Amygdala (tissue), 56 donors: ENCODE measurements at places on chromosomes 13 and 19.

DNA sequence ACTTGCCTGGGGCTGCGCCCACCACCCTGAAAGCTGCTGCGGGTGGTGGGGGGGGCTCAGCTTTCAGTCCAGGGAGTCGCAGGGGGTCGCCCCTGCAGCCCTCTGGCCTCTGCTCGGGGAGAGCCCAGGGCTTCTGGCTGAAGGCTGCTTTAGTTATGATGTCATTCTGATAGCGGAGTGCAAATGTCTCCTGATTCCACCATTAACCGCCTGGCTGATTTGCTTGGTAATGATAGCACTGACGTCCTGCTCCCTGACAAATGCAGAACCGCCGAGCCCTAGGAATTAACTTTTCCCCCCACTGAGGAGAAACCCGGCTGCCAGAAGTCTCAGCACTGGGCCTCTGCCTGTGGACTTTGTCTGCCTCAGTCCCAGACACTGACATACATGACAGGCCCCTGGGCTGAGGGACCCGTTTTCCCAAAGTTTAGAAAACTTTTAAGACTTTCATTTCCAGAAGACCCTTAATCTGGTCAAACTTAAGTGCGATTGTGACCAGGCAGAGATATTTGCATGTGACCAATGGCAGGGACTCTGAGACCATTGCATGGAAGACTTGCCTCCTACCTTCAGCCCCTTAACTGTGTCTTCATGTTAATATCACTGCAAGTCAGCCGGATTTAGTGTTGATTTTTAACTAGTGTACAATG lies 142.5 kb upstream of the ZNF536 start:
- no peak for DNase-seq

DNA sequence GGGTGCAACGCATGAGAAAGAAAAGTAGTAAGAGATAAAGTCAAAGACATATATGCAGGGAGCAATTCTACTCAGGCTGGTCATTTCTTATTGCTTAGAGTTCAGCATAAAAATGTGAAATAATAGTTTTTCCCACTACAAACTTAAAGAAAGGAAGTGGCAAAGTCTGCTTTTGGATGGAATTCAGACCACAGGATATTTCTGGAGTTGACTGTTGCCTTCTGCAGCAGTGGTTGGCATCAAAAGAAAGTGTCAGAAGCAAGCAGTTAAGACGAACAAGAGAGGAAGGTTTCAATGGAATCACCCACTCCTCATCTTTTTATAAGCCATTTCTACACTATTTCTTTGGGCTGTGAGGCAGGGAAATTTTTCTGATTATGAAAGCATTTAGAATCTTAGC lies 36.2 kb upstream of the TRPC4 start:
- no peak for DNase-seq

DNA sequence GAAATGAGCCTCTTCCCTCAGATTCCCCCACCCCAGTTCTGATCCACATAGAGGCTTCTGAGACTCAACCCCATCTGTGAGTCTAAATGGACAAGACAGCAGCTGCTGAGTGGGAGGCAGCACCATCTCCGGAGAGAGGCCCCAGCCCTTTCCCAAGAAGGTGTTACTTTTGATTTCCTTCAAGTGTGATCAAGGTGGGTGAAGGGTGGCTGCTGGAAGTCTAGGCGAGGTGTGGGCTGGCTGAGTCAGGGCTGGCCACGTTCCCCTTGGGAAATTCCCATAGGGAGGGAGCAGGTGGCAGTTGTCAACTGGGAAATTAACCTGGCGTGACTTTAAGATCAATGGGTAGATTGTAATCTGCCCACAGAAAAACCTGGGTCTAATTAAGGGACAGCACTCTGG lies 148.0 kb downstream of the FOXO1 start:
- no peak for DNase-seq

GRCh38 chr19:51439021-51439465 lies 19.2 kb downstream of the SIGLEC8 start:
- DNase-seq = no peak
